ENCODE measurements at places on chromosomes 1 and 21.

DNA sequence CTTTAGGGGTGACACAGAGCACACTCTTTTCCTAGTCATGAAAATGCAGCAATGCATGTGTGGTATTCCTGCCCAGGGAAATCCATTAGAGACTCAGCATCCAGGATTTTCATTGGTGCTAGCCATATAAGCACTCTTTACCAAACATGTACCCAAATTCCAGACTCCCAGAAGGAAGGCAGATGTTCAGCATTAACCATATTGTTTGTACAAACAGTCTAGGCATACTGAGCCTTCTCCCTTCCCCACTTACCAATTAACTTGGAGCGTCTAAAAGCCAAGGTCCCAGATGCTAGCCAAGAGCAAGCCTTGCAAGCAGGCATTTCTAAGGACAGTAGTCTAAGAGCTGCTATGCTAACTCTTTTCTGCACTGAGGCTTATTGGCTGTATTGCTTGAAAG lies 27.9 kb downstream of the ZBED6 start:
- DNase-seq = no peak

GRCh38 chr21:16079830-16080229 lies 350.0 kb downstream of the USP25 start:
- DNase-seq = no peak

DNA sequence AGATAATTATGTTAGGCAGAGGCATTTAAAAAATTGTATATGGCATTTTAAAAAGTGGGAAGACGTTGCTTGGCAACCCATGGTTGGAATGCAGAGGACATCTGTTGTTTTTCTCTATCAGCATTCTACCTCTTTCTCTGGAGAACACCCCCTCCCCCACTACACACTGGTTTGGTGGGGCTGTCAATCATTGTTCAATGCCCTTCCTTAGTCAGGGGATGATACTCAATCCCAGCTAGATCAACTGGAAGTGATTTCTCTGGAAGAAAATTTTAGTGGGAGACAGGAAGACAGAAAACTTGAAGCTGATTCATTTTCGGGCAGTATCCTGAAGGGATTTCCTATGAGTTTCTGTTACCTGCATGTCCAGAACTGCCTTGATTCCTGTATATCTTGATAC lies 35.7 kb upstream of the CAP1 start:
- peak; percentile 86 for DNase-seq

- peak; percentile 73 for DNase-seq
Observed at GRCh38 chr1:181424786-181425403, 58.4 kb upstream of the CACNA1E start.

DNA sequence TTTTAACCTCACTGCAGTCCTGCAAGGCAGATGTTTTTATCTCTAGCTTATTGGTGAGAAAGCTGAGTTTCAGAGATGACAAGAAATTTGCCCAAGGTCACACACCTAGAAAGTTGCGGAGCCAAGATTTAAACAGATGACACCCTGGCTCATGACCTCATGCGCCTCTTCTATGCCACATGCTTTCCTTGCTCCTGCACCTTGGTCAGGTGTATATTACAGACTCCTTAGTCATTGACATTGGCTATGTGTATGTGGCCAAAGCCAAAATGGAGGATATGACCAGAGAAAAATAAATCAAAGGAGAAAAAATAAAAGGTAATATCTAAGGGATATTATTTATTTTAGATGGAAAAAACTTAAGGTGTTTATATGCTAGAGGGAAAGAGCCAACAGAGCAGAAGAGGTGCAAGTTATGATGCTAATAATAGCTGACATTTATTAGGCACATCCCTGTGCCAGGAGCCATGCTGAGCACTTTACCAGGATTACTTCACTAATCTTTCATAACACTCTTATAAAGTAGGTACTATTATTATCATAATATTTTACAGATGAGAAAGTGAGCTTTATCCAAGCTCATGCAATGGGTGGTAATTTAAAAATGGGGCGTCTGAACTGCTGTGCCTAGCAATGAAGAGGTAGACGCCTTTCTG lies 13.8 kb upstream of the MYOC start:
- DNase-seq = no peak

DNA sequence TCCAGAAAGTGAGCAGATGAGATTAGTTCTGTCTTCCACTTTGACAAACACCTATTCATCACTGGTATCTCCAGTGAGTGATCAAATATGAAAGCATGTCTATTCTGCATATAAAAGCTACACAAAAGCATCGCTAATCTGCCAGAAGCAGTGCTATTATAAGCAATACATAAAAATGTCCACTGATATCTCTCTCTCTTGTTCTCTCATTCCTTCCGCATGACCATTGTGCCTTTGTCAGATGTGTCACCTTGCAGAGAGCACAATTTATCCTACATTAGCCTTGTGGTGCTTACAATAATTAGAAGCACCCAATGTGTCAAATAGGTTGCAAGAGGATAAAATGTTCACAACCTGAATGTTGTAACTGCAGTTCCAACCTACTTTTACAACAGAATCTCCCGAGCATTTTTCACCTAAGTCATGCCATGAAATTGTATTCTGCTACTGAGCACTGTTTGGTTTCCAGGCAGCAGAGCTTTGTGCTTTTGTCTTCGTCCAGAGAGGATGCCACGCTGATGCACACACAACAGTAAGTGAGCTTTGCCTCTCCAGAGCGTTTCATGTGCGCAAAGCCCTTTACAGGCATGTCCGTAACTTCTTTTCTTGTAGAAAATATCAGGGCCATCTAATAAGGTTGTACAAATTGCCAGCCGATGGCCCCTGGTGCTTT lies 198.7 kb upstream of the PLD5 start:
- no peak for DNase-seq

DNA sequence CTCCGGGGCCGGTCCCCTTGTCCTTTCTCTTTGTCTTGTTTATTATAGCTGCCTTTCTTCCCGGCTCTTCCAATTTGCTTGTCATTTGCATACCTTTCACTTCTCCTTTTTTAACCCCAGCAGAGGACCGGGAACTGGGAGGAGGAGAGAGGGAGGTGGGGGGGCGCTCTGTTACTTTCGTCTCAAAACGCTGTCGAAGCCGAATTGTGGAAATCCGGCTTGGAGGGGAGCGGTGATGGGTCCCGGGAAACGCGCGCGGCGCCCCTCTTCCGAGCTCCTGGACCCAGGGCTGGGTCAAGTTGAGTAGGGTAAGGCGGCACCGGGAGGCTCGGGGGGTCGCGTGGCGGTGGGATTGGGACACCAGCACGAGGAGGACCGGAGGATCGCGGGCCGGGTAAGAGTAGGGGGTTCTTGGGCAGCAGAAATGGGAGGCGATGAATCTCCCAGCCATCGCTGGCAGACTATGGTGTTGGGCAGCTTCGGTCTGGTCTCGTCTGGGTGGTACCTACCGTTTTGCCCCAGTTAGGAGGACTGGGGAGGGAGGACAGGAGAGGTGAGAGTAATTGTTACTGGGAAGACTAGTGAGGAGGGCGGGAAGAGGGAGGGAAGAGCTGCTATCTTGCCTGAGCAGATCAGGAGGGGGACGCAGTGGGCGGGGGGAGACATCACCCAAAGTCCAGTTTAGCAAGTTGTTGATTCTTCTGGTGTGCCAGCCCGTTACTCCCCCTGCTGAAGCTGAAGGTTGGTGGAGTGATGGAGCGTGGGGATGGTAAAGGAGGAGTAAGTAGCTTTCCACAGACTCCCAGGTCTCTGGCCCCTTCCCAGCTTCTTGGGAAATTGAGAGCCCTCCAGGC lies 1.5 kb downstream of the PROX1 start:
- DNase-seq = peak; percentile 27

DNA sequence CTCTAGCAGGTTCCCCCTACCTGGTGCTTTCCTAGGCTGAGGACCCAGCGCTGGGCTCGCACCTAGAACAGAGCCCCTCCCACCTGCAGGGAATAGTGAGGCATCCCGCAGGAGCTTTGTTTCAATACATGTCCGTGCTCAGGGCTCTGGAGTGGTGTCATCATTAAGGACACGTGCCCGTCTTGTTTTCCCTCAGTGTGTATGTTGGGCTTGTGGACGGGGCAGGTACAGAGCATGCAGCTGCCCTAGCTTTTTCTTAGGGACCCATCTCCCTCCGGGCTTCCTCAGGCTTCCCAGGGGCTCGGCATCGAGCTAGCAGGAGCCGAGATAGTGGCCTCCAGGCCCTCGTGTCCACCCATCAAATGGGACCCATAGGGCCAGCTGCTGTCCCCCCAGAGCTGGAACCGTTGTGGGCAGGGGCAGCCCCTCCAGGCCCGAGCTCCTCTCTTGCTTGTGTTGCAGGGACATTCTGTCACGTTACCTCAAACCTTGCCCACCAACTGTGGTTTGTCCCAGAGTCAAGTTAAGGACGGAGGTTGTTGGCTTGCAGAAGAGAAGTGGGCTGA lies 3.9 kb downstream of the TMEM201 start:
- no peak for DNase-seq

DNA sequence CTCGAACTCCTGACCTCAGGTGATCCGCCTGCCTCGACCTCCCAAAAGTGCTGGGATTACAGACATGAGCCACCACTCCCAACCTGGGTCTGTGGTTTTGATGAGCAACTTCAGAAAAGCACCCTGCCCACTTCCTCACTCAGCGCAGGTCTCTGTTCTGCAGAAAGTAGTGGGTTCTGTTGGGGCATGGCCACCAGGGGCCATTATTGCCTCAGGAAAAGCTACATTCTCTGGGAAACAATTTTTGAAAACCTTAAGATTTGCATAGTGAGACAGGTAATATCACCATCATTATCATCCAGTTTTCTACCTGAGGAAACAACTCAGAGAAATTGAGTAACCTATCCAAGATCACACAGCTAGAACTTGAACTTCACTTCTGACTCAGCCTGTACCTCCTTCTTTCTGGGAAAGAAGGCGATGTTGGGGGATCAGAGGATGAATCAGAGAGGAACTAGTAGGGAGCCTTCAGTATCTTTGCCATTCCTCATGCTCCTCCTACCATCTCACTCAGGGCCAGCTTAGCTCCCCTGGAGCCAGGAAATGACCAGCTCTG lies 7.1 kb upstream of the NES start:
- DNase-seq = no peak

- DNase-seq = no peak
Observed at GRCh38 chr1:187313115-187313514, 484.4 kb downstream of the PLA2G4A start.

DNA sequence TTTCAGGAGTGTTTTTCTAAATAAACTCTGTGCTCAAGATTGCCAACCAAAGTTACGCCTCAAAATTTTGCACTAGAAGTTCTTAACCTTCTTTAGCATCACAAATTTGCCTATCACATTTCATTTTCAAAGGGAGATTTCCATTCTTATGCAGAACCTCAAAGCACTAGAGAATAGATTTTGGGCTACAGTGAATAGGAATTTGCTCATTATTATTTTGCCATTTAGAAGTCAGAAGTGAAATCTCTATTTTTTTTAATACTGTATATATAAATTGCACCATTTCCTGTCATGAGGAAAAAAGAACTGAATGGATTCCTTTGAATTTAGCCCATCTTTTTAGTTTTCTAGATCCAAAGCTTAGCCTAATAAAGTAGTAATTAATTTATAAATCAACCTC lies 796.4 kb downstream of the ADGRL2 start:
- no peak for DNase-seq

- no peak for DNase-seq
Observed at GRCh38 chr1:75696000-75696399, 28.5 kb upstream of the ACADM start.

- DNase-seq = no peak
Observed at GRCh38 chr1:178947677-178947981, 76.8 kb upstream of the ANGPTL1 start.

GRCh38 chr1:31771891-31772668 lies 7.9 kb upstream of the ADGRB2 start:
- DNase-seq = no peak

Measured in SK-N-DZ (cell line).